ENCODE measurements at places on chromosomes 2 and 18. TPM values are rescaled to one million over a fixed set of nuclear protein-coding genes. Genes with fewer than 3 reads are reported as not detected.

The CGREF1 gene
- 1.3 TPM for total RNA-seq

The WNT10A gene
- 0.07 TPM for total RNA-seq

The CD207 gene
- not detected for total RNA-seq

The ST3GAL5 gene
- total RNA-seq: 17.7 TPM

The HOXD1 gene
- not detected for total RNA-seq

The EVA1A gene
- total RNA-seq: 53.2 TPM
